ENCODE measurements at places on chromosomes 2 and 18. TPM values are rescaled to one million over a fixed set of nuclear protein-coding genes. Genes with fewer than 3 reads are reported as not detected.

DSG1 gene
- total RNA-seq = not detected

GKN2 gene
- not detected for total RNA-seq

SERPINB3 gene
- total RNA-seq = not detected

MTIF2 gene
- total RNA-seq = 36.7 TPM

BUB1 gene
- 1.6 TPM for total RNA-seq

CPO gene
- total RNA-seq = not detected

NOSTRIN gene
- total RNA-seq = not detected

FLACC1 gene
- total RNA-seq = 5.0 TPM

PLA2R1 gene
- total RNA-seq = not detected

CYS1 gene
- not detected for total RNA-seq

UGT1A3 gene
- not detected for total RNA-seq

IL36G gene
- total RNA-seq = not detected

FASTKD2 gene
- 24.5 TPM for total RNA-seq

MAL gene
- not detected for total RNA-seq

C2orf80 gene
- not detected for total RNA-seq

REG3G gene
- total RNA-seq = not detected

ALLC gene
- not detected for total RNA-seq

DNER gene
- not detected for total RNA-seq

LCT gene
- 0.10 TPM for total RNA-seq

METAP1D gene
- total RNA-seq = 8.9 TPM

GREB1 gene
- 0.39 TPM for total RNA-seq

HNRNPA3 gene
- 197 TPM for total RNA-seq

MAIP1 gene
- 15.7 TPM for total RNA-seq

SLC38A11 gene
- total RNA-seq = 5.4 TPM

TMEM214 gene
- 91.1 TPM for total RNA-seq

GAL3ST2 gene
- not detected for total RNA-seq

SCN7A gene
- total RNA-seq = not detected

SPP2 gene
- total RNA-seq = not detected

MYO5B gene
- 0.30 TPM for total RNA-seq

Data from B cell (primary cell).